Right cardiac atrium (tissue), 5 donors: ENCODE measurements at places on chromosomes 2 and 18.
A peak's percentile ranks its signal among the peaks of the same experiment; 100 is the strongest.

DNA sequence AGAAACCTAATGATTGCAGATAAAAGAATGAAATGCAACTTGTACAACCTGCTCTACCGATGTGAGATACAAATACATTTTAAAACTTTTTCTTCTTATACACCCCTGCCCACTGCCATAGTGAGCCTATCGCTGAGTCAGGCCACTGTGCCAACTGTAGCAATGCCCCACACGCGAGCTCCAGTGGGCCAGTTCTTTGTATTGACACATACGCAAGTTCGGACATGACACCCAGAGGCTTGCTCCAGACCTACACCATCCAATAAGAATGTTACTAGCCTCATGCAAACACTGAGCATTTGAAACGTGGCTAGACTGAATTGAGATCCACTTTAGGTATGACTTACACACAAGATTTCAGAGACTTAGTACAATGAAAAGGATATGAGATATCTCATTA is 340.1 kb downstream of the ARHGAP15 start:
- no peak for DNase-seq

- DNase-seq = no peak
Observed at GRCh38 chr18:4134700-4135099, 320.4 kb downstream of the DLGAP1 start.

DNA sequence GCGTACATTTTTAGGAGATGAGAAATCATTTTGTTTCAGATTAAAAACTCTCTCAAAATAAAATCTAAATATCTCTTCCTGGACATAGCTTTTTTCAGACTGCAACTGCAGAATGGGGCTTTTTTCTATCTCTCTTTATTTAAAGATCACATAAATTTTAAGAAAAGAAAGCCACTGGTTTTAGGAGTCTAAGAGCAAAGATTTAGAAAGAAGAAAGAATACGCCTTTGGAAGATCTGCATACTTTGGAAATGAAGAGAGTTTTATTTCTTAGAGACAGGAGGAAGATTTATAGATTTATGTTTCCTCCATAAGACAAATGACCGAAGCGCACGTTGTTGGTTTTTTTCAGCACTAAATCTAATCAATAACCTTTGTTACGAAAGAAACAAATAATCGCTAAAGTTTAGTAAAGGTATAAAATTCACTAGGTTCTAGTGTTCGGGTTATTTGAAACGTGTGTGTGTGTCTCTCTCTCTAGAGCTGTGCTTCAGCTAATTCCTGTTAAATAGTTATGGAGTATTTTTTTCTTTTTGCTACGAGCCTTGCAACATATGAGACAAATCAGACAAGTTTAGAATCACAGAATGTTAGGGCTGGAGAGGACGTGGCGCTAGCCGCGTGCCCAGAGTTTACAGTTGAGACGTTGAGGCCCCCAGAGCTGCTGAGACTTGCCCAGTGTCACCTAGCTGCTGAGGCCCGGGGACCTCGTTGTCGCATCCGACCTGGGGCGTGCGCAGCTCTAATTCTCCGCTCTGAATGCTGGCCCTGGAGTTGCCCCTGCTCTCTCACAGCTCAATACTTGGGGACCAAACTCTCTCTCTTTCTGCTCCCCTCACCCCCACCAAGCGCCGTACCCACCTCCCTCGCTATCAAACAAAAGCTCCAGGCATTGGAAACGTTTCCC is 69.9 kb downstream of the CTAGE1 start:
- peak; percentile 72 for DNase-seq

- DNase-seq = no peak
Observed at GRCh38 chr2:168976034-168976654, 55.0 kb downstream of the ABCB11 start.

DNA sequence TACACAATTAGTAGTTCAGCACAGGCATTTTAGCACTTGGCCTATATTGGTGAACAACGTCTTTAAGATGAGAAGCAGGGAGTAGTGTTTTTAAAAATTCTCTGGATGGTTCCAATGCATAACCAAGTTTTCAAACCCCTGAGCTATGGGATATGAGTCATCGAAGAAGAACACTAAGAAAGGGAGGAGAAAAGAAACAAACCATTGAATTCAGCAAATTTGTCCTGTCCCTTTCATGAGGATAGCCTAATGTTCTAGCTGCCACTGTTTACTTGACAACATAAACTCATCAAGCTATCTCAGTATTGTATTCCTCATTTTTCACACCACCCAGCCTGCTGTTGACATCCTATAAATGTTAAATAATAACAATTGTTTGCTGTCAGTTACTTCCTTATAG is 158.0 kb downstream of the BARD1 start:
- DNase-seq = no peak

GRCh38 chr18:48358868-48359267 is 50.3 kb downstream of the ZBTB7C start:
- DNase-seq = no peak

GRCh38 chr2:17543131-17543660 is 2.7 kb downstream of the VSNL1 start:
- no peak for DNase-seq
